Urothelium cell line (cell line): ENCODE measurements at places on chromosomes 3 and 15.

- DNase-seq, result no peak
Observed at GRCh38 chr3:198032039-198032936, 72.3 kb downstream of the LMLN start.

- no peak for DNase-seq
Observed at GRCh38 chr3:183396662-183397391, 31.6 kb downstream of the MCF2L2 start.

GRCh38 chr3:191019855-191020254, 157.4 kb upstream of the GMNC start:
- no peak for DNase-seq

DNA sequence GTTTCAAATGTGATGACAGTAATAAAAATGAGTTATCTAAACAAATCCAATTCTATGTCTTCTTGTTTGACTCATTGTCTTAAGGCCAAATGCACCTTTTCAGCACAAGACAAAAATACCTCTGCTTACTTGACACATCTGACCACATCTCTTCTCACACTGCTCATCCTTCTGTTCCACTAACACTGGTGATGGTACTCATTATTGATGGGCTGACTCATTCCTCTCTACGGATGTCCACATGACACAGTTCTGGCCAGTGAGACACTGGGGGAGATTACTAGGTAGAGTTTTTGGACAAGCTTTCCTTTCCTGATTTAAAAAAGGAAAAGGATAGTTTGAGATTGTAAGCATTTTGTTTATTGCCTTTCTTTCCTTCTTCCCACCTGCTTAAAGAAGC, 410.6 kb upstream of the THRB start:
- DNase-seq, result no peak

- no peak for DNase-seq
Observed at GRCh38 chr3:111924283-111924682, 54.5 kb upstream of the ABHD10 start.

DNA sequence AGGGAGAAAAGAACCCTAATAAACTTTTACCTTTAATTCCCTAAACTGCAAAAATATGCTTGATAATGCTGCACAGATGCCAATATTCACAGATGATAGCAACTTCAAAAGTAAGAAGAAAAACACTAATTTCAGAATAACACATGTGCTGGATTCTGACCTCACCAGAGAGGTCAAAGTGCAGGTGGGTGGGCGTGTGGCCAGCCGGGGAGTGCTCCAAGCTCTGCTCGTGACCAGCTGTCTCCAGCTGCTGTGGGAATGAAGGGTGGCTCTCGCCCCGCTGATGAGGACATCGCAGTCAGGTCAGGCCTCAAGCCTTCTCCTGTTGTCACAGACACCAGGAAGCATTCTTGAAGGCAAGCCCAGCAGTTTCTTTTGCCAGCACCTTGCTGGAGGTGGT, 57.1 kb downstream of the ADAMTS17 start:
- DNase-seq, result no peak

DNA sequence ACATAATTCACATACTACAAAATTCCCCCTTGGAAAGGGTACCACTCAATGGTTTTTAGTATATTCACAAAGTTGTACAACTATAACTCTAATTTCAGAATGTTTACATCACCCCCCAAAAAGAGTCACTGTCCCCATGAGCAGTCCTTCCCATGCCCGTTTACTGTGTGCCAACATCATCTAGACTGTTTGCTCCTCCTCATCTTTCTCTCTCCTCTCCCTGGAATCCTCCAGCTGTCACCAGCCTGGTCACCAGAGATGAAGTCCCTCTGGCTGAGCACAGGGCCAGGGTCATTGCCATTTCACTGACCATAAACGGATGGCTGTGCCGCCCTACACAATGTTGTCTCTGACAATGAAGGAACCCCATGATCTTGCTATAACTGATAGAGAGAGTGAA, 45.2 kb downstream of the C2CD4B start:
- DNase-seq, result no peak

GRCh38 chr3:185753354-185753753, 71.5 kb downstream of the IGF2BP2 start:
- DNase-seq, result no peak

DNA sequence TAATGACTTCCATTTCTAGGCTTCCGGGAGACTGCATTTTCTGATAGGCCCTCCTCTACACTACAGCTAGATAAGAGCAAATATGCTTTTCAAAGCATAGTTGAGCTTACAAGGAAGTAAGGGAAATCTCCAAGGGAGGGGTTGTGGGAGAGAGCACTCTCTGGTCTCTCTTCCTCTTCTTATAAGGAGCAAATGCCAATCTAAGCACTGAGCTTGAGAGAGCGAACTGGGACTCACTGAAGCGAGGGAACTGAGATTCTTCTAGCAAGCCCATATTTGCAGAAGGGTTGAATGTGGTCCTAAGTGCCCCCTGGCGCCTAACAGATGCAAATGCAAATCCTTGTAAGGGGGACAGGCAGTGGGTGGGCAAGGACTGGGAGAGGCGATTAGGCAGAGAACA, 164.8 kb downstream of the ERC2 start:
- peak; percentile 43 for DNase-seq

GRCh38 chr3:124741027-124741426, 10.8 kb downstream of the UMPS start:
- DNase-seq, result no peak

GRCh38 chr3:95148107-95148506, 1085.2 kb downstream of the NSUN3 start:
- DNase-seq, result no peak
